ENCODE measurements at places on chromosomes 6 and 20.

GRCh38 chr20:14991023-14991422, 653.6 kb upstream of the FLRT3 start:
- DNase-seq, result no peak

- DNase-seq, result no peak
Observed at GRCh38 chr6:54778731-54779130, 67.8 kb upstream of the FAM83B start.

GRCh38 chr6:40759838-40760237, 172.7 kb upstream of the LRFN2 start:
- DNase-seq, result no peak

DNA sequence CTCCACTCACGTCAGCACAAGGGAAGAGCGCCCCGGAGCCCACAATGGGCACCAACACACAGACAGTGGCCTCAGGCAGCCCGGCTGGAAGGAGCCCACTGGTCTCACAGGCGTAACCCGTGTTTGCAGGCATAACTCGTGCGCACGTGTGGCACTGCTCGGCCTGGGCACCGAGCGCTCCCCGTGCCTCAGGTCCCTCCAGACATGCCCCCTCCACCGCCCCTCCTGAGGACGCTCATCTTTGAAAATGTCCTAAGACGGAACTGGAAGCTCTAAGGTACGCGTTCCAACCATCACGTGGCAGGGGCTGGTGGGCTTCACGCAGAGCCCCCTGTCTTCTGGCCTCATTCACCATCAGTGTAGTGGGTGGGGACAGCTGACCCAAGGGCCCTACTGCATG, 44.6 kb downstream of the SSR1 start:
- DNase-seq, result no peak

DNA sequence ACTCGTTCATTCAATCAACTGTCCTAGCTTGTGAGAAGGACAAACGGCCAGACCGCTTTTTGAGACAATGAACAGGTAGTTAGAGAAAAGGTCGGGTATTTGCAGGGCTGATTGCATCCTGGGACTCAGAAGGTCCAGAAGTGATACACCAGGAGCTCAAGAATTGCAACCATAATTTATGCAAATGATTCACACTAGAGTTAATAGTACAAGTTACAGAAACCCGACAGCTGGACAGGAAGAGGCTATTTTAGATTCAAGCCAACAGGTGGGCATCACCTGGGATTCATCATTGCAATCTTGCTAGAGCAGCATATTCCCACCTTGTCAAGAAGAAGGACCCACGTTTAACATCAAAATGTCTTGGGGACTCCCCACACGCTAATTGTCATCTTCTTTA, 83.5 kb downstream of the TNFAIP3 start:
- DNase-seq, result no peak

- DNase-seq, result no peak
Observed at GRCh38 chr20:18916886-18917750, 103.5 kb downstream of the SCP2D1 start.

GRCh38 chr6:100686216-100686615, 194.9 kb downstream of the ASCC3 start:
- no peak for DNase-seq

DNA sequence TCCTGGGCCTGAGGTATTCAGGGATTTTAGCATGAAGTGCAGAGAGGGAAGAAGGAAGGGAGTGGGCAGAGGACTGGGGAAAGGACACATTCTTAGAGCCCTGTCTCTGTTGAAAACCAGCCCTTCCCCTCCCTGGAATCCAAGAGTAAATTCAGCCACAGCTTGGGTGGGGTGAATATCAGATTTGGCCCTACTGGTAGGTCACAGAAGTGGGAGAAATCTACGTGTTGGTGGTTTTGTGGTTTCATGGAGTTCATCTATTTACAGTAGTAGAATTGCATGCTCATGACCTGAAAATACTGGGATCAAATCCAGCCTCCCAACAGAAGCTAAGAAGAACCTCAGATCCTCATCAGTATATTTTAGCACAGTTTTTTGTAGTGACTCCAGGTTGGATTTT, 404.4 kb downstream of the BMP2 start:
- DNase-seq, result no peak

DNA sequence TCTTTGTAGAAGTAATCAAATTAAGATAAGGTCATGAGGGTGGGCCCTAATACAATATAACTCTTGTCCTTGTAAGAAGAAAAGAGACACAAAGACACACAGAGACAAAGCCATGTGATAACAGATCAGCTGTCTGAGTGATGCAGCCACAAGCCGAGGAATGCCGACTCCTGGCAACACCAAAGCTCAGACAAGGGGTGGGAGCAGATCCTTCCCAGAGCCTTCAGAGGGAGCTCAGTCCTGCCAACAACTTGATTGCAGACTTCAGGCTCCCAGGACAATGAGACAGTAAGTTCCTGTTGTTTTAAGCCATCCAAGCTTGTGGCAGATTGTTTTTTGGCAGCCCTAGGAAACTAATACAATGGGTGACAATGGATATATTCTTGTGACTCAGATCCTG, 325.0 kb upstream of the AGPAT4 start:
- no peak for DNase-seq

GRCh38 chr6:138480279-138480949, 18.9 kb downstream of the NHSL1 start:
- DNase-seq, result no peak

- DNase-seq, result no peak
Observed at GRCh38 chr6:97668716-97669115, 385.7 kb upstream of the MMS22L start.

- DNase-seq, result no peak
Observed at GRCh38 chr20:2564406-2564805, 28.0 kb downstream of the TMC2 start.

DNA sequence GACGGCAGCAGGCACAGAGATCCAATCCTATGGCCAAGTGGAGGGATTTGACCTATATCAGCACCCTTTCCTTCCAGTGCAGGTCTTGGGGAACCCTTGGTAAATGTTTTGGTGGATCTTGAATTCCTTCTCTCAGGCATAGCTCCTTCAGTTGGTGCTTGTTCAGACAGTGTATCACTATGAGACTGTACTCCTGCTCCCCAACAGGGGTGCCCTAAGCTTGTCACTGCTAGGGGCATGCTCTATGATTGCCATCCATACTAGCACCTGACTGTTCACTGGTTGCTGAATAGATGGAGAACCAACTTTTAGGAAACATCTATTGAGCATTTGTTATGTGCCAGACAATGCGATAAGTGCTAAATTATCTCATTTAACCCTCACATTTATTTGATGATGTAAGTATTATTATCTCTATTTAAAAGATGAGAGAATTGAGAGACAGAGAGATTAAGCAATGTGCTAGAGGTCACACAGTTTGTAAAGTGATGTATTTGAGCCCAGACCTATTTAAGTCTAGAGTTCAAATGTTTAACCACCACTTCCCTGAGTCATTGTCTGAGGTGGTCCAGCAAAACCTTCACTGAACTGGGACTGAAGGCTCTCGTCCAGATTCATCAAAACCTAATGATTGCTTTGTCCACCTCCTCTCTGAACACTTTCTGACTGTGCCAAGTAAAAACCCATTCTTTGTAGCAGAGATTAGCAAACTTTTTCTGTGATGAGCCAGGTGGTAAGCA, 34.3 kb downstream of the ADGRF1 start:
- DNase-seq, result no peak

- no peak for DNase-seq
Observed at GRCh38 chr6:31775184-31775583, 1.9 kb downstream of the VWA7 start.

DNA sequence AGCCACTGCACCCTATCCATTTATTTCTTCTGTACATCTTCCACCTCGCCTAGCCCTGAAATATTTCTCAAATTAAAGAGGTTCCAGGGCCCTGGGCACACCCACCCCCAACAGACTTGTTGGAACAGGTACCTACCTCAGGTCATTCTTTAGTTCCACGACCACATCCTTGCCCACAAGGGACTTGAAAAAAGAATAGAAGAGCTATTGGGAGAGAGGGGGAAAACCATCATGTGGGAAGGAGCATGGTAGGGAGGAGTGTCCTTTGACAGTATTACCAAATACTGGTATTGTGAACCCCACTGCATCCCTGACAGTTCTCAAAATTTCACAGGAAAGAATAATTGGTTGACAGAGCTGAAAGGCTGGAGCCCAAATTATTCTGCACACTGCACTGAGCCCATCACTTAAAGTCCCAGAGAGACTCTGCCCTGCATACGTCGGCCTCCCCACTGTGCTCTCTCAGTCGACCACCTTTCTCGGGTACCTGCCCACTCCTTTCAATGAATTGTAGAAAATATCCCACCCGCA, 762 bp downstream of the LSM2 start:
- no peak for DNase-seq

- DNase-seq, result peak; percentile 89
Observed at GRCh38 chr6:30690403-30691207, at the start of gene NRM. NRM (minus strand) TSS chr6:30690984; CDS start chr6:30690974, 10 bp downstream.

DNA sequence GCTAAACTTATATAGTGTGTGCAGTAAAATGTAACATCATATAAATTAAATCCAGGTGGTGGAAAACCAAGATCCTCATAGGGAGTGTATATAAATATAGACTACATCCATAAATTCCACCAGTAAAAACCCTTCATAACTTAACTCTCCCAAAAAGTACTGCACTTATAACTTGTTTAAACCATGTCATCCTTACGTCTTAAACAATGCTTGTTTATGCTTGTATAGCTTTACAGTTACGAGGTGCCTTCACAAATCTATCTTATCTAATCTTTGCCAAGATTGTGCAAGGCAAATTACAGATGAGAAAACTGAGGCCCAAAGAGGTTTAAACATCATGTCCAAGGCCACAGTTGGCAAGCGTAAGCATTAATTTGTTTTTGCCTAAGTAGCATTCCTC, 71.3 kb downstream of the BCAS1 start:
- no peak for DNase-seq

GRCh38 chr6:31901415-31901952, 402 bp downstream of the ZBTB12 start:
- peak; percentile 68 for DNase-seq

GRCh38 chr20:24734139-24734538, 214.9 kb upstream of the CST7 start:
- no peak for DNase-seq

DNA sequence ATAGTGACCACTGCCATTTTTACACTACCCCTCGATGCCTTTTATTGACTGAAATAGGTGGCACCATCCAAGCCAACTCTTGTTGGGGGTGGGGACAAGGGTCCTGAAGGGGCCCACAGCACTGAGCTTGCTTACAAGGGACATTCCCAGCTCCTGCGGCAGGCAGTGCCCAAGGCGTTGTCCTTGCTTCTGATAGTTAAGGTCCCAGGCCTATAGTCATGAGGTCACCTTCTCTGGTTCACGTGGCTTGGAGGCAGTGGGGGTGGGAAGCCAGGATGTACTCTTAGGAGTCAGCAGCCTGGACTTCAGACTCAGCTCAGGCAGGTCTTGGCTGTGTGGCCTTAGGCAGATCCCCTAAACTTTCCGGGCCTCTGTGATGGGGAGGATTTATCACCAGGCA, 48.6 kb downstream of the TOX2 start:
- peak; percentile 13 for DNase-seq

DNA sequence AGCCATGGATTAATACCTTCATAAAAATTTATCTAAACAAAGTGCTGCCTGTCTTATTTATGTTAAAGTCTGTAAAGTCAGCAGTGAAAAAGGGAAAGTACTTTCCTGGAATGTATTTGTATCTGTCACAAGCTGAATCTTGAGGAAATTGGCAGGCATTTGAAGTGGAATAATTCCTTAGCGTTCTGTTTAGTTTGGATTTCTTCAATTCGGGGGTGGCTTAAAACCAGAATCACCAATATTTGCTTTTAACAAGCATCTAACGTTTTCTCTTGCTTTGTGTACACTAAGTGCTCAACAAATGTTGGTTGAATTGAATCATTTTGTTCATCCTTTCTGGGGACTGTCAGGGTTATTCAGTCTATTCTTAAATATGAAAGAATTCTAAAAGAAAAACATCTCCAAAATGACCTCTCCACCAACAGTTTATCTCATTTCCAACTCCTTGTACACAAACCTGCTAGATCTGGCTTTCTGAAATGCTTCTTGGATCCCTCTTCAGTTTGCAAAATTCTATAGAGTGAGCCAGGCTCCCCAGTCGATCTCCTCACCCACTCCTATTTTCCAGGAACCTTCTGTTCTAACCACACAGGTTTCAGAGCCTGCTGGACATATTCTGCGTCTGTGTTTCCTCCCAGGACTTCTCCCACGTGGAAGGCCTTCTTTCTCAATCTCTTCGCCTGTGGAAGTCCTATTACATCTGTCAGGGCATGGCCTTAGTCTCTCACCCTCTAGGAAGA, 2.0 kb upstream of the NPEPL1 start:
- no peak for DNase-seq

- DNase-seq, result no peak
Observed at GRCh38 chr20:39462416-39462945, 500.3 kb downstream of the DHX35 start.

GRCh38 chr6:111113336-111114086, 26.2 kb downstream of the SLC16A10 start:
- DNase-seq, result peak; percentile 61

- no peak for DNase-seq
Observed at GRCh38 chr6:170108456-170108855, 182.4 kb downstream of the DLL1 start.

DNA sequence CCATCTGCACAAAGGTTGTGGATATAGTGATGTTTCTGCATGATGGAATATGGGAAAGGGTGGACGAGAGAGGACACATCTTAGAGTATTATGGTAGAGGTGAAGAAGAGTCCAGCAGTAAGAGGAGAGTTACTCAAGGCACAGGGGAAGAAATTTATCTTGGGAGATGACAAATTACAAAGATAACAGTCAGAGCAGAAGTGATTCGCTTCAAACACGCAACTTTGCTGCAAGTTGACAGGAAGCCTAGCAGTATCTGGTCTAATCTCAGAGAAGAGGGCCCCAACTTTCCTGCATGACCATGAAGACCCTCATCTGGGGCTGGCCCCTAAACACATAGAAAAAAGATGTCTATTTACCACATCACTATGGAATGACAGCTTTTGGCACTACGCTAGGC, 1.2 kb upstream of the CALHM6 start:
- DNase-seq, result no peak

GRCh38 chr6:70954750-70955149, 2.1 kb downstream of the B3GAT2 start:
- no peak for DNase-seq

DNA sequence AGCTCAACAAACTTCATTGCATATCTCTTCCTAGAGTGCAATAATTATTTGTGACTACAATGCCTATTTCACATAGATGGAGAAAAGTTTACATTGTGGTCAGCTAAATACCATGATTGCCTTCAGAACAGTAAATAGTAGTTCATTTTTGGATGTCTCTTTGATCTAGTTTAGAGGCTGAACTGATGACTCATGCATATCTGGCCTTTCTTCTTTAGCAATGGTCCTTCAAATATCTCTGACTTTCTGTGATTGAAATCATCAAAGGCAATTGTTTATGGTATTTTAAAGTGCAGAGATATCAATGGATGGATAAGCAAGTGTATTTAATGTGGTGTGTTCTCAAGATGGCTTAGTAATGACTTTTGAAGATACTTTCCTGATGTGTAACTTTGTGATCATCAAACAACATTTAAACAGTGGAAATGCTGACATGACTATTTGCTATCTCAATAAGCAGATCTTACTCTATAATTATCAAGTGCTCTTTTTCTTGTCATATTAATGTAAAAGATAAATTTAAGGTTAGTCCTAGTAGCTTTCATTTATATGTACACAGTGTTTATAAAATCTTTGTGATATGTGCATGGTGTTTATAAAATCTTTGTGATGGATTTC, 523.7 kb upstream of the SLC35B3 start:
- no peak for DNase-seq

All from activated T-cell treated with anti-CD3 and anti-CD28 coated beads, Interleukin-2, amount 50 U/mL, for 48 hours (primary cell).